ENCODE measurements at places on chromosomes 4 and X.

DNA sequence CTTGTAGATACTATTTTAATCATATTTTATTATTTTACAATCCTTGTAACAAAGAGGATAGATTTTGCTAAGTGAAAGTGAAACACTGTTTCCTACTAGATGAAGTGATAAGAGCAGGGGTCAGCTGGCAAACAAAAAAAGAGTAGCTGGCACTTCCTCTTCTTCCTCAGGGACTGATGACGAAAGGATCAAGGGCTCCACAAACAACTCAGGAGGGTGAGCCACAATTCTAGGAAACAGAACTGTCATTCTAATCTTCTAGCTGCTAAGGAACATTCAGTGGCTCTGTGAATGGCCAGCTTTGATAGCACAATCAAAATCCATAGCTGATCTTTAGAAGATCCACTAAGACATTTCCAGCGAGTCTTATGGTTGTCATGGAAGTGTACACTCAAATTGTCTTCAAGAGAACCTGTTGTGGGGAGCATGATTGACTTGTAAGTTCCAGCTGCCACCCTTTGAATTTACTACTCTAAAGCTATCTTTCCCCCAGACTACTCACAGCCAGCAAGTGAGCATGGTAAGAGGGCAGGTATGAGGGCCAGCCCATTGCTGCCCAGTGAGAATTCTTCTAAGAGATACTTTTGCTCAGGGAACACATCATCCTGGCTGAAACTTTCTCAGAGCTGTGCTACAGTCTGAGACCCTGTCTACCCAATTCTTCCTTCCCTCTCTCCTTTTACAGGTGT lies 275.7 kb upstream of the RASGEF1B start:
- DNase-seq, result no peak

GRCh38 chrX:114889481-114889880 lies 127.9 kb downstream of the IL13RA2 start:
- no peak for DNase-seq

- no peak for DNase-seq
Measured at GRCh38 chr4:149031399-149031798, 589.2 kb upstream of the NR3C2 start.

DNA sequence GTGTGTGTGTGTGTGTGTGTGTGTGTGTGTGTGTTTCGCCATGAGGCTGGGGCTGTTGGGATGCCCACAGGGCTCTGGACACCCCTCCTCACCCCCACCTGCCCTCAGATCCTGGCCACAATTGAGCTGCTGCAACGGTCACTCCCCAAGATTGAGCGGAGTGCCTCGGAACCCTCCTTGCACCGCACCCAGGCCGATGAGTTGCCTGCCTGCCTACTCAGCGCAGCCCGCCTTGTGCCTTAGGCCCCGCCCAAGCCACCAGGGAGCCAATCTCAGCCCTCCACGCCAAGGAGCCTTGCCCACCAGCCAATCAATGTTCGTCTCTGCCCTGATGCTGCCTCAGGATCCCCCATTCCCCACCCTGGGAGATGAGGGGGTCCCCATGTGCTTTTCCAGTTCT lies 10.2 kb downstream of the ARAF start:
- peak; percentile 1 for DNase-seq

DNA sequence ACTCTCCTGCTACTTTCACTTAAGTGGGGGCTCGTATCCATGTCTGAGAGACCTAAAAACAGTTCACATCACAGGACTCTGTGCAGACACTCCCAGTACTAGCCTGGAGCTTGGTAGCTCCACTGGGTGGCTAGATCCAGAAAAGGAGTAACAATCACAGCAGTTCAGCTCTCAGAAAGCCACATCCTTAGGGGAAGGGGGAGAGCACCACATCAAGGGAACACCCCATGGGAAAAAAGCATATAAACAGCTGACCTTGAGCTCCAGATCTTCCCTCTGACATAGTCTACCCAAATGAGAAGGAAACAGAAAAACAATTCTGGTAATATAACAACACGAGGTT lies 175.8 kb downstream of the FAM13A start:
- no peak for DNase-seq

DNA sequence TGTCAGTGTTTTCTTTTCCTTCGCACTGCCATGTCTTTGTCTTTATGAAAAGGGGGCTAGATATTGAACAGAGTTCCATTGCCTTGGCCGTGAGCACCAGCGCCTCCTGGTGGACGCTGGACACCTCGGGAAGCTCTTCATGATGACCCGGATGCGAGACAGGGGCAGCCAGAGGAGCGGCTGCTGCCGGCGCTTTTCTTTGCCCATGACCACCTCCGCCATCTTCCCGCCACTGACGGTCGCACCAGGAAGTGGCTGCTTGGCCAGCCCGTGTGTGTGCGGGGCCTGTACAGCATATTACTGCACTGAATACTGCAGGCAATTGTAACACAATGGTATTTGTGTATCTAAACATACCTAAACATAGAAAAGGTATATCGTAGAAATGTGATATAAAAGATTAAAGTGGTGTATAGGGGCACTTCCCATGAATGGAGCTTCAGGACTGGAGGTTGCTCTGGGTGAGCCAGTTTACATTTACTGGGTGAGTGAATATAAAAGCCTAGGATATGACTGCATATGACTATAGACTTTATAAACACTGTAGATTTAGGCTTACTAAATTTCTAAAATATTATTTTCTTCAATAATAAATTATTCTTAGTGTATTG lies 15.8 kb upstream of the GRIA2 start:
- peak; percentile 38 for DNase-seq

- DNase-seq, result no peak
Measured at GRCh38 chrX:112368371-112368770, 285.8 kb upstream of the TRPC5 start.

GRCh38 chrX:39528161-39528916 lies 569.4 kb downstream of the BCOR start:
- no peak for DNase-seq

GRCh38 chrX:47802589-47802988 lies 34.1 kb upstream of the ZNF81 start:
- no peak for DNase-seq

DNA sequence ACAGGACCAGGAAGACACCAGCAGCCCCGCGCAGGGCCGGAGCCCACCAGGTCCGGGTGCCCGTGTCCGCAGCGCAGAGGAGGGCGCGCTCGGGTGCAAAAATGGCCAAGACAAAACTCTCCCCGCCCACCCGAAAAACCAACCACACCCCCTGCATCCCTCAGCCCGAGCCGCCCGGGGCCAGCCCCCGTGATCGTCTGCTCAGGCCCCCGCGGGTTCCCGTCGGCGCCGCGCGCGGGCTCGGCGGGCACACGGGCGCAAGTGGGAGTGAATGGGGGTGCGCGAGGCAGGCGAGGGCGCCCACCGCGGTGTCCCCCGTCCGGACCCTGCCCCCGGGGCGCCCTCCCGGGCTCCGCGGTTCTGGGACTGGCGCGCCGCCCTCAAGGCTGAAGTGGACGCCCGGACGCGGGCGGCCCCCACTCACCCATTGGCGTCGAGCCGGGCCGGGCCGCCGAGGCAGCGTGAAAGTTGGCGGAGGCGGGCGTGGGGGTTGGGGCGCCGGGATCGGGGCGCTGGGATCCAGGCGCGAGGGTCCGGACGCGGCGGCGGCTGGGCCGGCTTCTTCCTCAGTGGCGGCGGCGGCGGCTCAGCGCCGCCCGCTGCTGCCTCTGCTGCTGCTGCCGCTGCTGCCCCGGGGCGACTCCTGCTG lies 393 bp downstream of the SH3KBP1 start:
- DNase-seq, result peak; percentile 43

GRCh38 chr4:168713253-168713652 lies 216.4 kb downstream of the PALLD start:
- no peak for DNase-seq

- no peak for DNase-seq
Measured at GRCh38 chr4:2270341-2271165, 8.6 kb upstream of the MXD4 start.

DNA sequence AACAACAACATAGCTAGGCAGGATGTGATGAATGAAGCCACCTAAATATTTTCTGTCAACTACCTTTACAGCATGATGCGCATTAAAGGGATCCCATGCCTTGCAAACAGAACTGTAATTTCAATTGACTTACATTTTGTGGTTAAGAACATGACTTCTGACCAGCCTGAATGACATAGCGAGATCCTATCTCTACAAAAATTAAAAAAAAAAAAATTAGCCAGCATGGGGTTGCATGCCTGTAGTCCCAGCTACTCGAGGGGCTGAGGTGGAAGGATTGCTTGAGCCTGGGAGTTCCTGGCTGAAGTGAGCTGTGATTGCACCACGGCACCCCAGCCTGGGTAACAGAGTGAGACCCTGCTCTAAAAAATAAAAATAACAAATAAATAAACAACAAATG lies 680.6 kb downstream of the IQCM start:
- DNase-seq, result no peak

DNA sequence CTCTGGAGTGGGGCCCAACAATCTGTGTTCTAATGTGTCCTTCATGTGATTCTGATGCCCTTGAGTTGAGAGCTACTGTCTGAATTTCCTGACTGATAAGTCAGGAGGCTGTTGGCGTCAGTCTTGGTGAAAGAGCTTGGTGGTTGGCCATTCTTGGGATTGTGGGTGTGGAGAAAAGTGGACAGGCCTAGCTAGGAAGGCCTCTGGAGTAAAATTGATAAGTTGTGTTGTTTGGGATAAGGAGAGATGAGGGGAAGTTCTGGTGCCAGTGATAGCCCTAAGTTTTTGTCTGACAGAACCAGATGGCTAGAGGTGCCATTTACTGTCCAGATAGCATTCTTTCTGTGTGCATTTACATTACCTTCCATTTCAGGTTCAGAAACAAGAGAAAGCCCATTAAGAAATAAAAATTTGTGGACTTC lies 11.7 kb downstream of the NSD2 start:
- DNase-seq, result no peak

GRCh38 chrX:127568691-127569090 lies 483.5 kb downstream of the ACTRT1 start:
- DNase-seq, result no peak

- DNase-seq, result no peak
Measured at GRCh38 chr4:184529283-184529682, 54.9 kb upstream of the IRF2 start.

GRCh38 chrX:45758738-45759397 lies 558.2 kb upstream of the DIPK2B start:
- DNase-seq, result no peak

GRCh38 chr4:87038837-87039615 lies 104.2 kb downstream of the AFF1 start:
- no peak for DNase-seq

GRCh38 chrX:153778684-153779101 lies 2.1 kb upstream of the SRPK3 start:
- no peak for DNase-seq

GRCh38 chr4:70892086-70892769 lies 9.9 kb upstream of the MOB1B start:
- DNase-seq, result no peak

DNA sequence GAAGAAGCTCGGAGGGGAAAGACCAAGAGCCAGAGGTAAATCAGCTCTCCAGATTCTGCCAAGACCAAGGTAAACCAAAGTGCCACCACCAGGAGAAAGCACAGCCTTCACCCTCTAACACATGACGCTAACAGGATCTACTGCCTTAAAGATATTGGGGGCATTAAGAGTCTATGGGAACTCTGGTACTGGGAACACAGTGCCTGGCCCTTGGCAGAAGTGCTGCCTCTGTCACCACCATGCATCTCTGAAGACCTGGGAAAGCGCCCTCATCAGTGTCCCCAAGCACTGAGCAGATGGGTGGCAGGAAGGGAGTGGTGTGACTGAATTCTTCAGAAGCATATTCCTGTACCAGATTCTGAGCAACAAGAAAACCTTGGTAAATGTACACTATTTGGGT lies 1.3 kb downstream of the QDPR start:
- DNase-seq, result no peak

DNA sequence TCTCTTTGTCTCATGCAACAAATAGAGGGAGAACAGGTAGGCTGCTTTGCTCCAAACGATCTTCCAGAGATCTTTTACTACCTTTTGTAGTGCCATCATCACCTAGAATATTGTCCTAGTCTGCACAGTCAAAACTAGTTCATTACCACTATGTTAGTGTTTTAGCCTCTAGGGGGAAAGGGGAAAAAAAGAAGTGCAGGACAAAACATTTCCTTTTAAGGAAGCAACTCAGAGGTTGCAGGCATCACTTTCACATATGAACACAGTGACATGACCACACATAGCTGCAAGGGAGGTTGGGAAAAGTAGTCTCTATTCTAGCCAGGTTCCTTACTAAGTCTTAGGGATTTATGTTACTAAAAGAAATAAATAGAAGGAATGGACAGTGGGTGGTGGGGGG lies 39.3 kb upstream of the RAP2C start:
- DNase-seq, result no peak

DNA sequence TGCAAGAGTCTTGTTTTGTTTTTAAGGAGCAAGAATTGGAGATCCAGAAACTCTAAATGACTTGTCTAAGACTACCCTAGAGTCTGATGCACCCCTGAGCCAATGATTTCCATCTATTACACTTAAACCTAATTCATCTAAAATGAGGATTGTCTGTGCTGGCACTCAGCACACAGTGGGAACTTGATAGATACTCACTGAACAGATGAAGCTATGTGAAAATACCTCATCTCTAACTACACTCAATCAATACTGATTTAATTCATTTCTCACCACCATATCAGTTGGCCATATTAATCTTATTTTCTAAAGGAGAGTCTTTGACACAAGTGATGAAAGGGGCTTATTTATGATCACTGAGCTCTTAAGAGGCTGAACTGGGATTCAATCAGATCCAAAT lies 262.1 kb downstream of the HS3ST1 start:
- DNase-seq, result no peak

DNA sequence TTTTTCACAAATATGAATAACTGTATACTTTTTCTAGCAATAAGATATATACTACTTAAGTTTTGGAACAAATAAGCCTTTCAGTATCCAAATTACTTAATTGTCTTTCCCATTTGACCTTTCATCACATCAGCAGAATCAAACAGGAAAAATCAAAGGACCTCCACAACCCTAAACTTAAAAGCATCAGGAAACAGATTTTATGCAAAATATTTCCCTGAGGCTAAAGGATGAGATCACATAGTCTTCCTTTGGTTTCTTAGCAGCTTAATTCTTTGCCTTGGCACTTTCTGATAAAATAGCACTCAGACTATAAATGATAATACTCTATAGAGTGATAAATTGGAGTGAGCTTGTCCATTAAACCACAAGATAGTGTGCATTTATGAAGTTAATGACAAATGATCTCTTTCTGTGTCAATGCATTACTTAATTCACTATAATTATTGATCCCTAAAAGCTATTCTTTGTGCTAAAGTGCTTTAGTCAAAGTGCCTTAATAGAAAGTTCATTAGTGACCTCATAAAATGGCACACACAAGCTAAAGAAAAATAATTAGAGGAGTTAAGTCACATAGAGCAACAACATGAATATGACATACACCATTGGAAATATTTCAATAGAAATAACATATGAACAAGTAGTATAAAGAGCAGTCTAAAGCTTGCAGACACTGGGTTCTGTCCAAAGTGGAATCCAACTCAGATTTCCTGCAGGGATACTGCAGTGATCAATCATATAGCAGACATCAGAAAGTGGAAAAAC lies 15.7 kb upstream of the NDST3 start:
- DNase-seq, result no peak

DNA sequence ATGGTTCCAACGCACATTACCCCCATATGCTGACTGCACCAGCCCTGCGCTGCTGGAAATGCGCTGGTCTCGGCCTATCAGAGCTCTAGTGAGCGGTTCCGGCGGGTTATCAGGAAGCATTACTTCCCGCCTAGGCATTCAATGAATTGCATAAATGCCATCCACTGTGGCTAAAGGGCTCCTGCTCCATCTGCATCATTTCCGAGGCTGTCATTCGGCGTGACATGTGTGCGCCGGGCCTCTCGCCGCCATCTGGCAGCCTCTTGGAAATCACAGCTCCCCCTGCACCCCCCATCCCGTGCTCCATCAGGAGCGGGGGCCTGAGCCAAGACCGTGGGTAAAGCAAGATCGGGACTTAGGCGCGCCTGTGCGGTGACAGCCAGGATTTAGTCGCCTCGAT lies 64.4 kb downstream of the SEPSECS start:
- DNase-seq, result no peak
